Activated naive CD4-positive, alpha-beta T cell (primary cell): ENCODE measurements at places on chromosomes 11 and 22.
A peak's percentile ranks its signal among the peaks of the same experiment; 100 is the strongest.

- no peak for DNase-seq
These were observed 203.4 kb downstream of the LRRC4C start for GRCh38 chr11:41256041-41256440.

- DNase-seq, result peak; percentile 22
These were observed 889 bp upstream of the DMC1 start for GRCh38 chr22:38570779-38571364.

DNA sequence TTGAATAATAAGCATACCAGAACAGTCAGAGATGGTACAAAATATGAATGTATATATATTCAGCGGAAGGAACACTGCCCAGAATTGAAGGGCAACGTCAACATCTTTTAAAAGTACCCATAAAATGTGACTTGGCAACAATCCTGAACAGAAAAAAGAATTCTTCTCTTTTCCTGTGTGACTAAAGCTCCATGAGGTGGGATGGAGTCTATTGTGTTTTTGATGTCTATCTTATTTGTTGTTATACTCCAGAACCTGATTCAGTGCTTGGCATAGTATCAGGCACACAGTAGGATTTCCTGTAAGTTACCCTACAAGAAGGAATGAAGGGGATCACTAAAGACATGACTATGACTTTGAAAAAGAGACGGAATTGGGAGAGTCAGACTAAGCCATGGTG lies 10.3 kb downstream of the LDLRAD3 start:
- DNase-seq, result no peak

GRCh38 chr11:104791896-104792295 lies 106.4 kb downstream of the CASP12 start:
- no peak for DNase-seq

DNA sequence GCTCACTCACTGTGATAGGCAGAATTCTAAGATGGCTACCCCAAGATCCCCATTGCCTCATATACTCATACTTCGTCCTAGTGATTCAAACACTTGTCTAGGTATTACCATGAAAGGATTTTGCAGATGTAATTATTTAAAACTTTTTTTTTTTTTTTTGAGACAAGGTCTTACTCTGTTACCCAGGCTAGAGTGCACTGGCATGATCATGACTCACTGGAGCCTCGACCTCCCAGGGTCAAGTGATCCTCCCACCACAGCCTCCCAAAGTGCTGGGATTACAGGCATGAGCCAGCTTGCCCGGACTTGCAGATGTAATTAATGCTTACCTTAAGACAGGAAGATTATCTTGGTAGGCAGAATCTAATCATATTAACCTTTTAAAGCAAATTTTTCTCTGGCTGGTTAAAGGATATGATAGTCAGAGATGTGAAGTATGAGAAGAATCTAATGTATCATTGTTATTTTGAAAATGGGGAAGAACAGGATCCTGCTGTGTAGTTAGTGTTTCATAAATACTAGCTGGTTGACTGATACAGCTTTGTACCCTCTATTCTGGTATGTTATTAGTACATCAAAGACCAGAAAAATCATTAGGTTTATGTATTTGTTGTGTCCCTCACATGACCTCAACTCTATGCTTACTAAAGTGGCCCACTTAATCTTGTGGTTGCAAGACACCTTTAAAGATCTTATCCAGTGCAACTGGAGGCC lies 35.5 kb downstream of the C2CD3 start:
- no peak for DNase-seq

GRCh38 chr11:69684651-69685050 lies 9.5 kb upstream of the LTO1 start:
- no peak for DNase-seq

DNA sequence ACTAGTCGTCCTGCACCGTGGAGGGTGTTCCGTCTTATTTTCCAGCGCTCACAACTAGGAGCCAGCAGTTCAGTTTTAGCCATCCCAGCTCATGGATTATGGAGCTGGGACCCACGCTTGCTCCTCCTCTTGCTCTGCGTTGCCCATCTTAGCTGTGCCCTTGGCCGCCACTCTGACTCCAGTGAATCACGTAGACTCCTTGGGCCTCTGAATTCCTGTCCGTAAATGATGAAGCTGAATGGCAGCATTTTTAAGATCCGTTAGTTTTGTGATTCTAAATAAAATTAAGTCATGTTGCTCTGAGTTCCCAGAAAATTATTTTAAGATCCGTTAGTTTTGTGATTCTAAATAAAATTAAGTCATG lies 23.8 kb downstream of the BCR start:
- DNase-seq, result no peak

- DNase-seq, result no peak
These were observed 1.6 kb downstream of the SPTBN2 start for GRCh38 chr11:66727282-66728037.

DNA sequence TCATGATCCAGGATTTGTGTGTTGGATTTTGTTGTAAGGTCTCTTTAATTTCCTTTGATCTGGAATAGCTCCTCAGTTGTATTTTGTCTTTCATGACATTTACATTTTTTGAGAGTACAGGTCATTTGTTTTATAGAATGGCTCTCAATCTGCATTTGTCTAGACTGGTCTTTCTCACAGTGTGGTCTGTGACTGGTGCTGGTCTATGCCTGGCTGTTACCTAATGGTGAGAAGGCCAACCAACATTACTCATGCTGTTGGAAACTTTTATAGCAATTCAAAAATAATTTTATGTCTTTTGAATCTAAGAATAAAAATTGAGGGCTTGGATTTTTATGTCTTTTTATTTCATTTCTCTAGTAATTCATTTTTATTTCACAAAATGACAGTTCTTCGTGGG lies 3.9 kb upstream of the NCR3LG1 start:
- DNase-seq, result no peak

- no peak for DNase-seq
These were observed 27.8 kb downstream of the RELT start for GRCh38 chr11:73404048-73404447.

- DNase-seq, result no peak
These were observed at the start of gene AMOTL1 for GRCh38 chr11:94767701-94768601. TSS of gene AMOTL1 (plus strand) at chr11:94768356. CDS start at chr11:94768512, 156 bp downstream.

DNA sequence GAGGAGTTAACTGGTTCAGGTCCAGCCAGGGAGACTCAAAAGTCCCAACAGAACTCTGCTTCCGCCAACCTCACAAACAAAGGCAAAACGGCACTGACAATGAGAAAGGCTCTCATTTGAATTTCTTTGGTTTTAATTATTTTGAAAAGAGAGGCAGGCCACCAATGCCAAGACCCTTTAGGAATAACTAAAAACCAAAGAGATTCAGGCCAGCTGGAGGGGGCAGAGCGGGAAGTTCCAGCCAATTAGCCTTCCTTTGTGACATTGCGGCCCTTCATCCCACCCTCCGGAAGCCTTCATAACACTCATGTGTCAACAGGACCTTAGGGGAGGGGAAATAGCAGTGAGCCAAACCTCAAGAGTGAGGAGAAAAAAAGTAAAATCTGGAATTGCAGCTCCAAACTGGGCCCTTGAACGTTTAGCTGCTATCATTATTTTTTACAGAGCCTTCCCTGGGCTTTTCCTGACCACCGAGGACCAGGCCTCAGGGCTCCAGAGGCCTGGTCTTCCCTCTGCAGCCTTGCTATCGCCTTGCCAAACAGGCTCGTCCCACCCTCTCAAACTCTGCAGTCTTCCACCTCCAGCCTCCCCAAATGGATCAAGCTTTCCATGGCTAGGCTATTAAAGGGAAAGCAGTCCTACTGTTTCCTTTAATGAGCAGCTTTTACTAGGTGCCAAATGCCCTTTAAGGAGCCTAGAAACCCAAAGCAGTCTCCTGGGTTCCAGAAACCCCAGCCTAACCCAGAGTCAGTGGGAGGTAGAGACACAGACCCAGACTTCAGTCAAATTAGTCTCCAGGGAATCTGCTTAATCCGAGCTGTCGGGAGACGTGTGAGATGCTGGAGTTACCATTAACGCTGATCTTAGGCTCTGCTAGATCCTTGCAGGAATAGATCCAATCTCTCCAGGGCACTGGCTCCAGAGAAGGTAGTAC lies 114.2 kb downstream of the CCDC34 start:
- no peak for DNase-seq

GRCh38 chr11:72112978-72113808 lies 698 bp upstream of the ANAPC15 start:
- DNase-seq, result no peak

- no peak for DNase-seq
These were observed 41.5 kb upstream of the BID start for GRCh38 chr22:17815703-17816254.

- DNase-seq, result no peak
These were observed 761.3 kb downstream of the OPCML start for GRCh38 chr11:132770829-132771530.

DNA sequence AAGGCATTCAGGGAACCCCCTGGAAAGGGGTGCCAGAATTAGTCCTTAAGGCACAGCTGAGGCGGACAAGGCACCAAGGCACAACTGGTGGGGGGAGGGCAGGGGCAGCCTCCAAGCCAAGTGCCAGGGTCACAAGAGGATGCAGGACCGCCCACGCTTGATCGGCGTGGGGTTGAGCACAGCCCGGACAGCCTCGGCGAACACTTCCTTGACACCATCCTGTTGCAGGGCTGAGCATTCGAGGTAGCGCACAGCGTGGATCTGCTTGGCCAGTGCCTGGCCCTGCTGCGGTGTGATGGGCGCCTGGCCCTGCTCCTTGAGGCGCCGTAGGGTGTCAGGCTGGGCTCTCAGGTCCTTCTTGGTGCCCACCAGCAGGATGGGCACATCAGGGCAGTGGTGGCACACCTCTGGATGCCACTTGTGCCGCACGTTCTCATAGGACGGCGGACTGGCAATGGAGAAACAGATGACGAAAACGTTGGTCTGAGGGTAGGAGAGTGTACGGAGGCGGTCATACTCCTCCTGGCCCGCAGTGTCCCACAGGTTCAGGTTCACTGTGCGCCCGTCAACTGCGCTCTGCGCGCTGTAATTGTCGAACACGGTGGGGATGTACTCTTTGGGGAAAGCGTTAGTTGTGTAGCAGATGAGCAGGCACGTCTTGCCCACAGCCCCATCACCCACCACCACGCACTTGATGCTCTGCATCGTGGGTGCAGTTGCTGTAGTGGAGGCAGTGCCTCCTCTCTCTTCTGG lies 13.1 kb downstream of the RHOG start:
- no peak for DNase-seq

DNA sequence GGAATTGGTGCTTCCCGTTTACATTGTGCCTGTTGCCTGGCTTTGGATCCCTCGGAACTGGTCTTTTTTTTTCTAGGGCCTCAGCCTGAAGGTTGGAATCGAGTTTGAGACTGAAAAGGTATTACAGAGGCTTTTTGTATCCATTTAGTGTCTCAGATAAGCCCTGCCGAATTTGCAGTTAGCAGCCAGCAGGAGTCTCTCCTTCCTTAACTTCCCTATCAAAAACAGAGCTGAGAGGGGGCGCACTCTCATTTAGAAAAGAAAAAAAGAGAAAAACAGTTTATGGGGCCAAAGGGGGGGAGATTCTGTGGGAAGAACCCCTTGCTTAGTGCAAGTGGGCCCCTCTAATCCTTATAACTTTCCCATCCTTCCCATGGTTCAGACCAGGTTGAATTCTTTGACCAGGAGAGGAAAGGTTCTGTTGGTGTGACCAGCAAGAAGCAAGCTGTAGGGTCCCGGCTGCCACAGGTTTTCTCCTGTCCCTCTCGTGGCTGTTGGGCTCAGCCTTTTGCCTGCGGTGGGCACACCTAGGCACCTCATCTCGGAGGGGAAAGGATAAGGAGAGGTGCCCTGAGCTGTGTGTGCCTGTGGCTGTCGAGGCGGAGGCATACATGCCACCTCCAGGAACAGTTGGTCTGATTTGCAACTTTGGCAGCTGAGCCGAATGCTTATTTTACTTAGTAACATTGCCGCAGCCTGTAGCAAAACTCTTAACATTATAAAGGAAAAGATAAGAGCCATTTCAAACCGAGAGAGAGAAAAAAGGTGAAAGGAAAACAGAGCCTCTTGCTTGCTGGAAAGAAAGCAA lies 565.0 kb upstream of the CNTN5 start:
- DNase-seq, result no peak

DNA sequence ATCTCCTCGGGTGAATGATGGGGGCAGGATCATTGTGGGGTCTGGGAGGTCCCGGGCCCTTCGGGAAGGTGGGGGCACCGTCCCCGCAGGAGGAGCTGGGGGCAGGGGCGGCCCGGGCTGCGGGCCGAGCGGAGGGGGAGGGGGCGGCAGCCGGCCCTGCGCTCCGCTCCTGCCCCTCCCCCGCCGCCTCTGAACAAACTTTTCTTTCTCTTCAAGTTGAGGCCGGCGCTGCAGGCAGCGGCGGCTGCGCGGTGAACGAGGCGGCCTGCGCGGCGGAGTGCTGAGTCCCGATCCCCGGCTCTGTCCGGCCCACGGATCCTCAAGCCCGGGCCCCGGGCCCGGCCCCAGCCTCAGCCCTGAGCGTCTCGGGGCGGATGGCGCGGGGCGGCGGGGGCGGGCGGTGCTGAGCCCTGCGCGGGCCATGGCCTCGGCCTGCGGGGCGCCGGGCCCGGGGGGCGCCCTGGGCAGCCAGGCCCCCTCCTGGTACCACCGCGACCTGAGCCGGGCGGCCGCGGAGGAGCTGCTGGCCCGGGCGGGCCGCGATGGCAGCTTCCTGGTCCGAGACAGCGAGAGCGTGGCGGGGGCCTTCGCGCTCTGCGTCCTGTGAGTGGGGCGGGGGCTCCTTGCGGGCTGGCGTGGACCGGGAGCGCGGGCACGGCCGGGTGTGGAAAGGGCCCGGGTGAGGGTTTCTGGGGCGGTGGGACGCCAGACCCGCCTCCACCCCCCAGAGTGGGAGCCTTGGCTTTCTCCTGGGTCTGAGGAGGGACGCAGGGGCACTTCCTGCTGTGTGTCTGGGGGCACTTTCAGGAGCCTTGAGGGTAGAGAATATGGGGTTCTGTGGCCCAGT lies at the start of gene INPPL1:
INPPL1 (plus strand) TSS at position 204 of the 847 bp plus-strand sequence; CDS start at position 422, 218 bp downstream.
- DNase-seq, result no peak

DNA sequence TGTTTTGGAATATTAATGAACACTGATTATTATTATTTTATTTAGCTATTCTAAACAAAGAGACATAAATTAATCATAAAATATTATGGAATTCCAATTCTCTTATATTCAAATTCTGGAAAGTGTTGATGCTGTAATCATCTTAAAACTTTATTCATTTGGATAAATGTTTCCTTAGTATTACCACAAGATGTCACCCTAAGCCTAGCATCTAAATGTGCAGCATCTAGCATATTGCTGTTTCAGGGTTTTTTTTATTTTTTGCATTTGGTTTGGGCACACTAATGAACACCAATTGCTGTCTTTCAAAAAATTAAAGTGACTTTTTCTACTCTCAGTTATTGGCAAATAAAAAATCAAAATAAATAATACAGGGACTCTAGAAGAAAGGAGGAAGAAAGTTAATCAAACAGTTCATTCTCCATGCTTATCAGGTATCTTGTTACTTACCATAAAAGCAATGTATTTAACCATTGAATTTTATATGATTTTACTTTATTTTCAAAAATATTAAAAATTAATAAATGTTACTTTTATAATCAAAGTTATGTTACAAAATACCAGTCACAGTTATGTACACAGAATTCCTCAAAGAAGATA lies 31.8 kb downstream of the DLG2 start:
- DNase-seq, result no peak

GRCh38 chr22:30402028-30402765 lies 5.4 kb downstream of the SEC14L2 start:
- DNase-seq, result no peak

- DNase-seq, result no peak
These were observed 67.4 kb upstream of the SLC22A12 start for GRCh38 chr11:64523456-64524157.

- DNase-seq, result no peak
These were observed 18.2 kb downstream of the CALCB start for GRCh38 chr11:15091625-15092024.

GRCh38 chr11:72951888-72952287 lies 137.7 kb downstream of the ATG16L2 start:
- no peak for DNase-seq
